Skin of body (tissue), 3 donors: ENCODE measurements at places on chromosomes 4 and X. TPM values are rescaled to one million over a fixed set of nuclear protein-coding genes. Genes with fewer than 3 reads are reported as not detected.

DNA sequence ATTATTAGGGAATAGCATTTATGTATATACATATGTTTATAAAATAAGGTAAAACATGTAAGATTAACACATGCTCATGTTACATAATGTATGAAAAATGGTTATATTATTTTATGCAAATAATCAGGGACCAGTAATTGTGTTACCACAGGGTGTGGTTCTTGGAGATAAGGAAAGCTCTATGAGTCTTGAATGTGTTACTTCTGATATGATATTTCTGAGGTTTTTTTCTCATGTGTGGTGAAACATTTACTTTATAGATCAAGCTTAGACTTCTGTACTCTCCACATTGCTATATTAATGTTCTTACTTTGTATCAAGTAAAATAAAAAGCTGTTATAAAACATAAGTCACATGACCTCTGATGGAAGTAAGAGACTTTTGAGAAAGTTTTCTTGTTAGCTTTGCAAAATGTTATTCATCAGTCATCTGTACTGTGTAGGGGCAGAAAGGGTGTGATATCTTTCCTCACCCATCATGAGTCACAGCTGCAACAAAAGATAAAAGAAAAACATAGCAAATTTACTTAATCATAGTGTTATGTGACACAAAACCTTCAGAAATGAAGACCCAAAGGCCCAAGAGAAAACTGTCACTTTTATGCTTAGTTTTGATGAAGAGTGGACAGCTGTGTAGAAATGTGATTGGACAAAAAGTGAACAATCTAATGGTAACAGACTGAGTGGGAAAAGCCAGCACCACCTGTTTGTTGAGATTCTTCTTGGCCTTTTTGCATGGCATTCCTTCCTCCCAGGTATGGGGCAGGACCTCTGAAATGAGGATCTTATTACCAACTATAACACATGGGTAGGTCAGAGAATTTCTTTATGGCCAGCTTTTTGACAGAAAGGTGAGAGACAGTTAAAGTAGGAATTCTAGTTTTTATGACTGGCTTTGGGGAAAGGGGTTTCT is 632.3 kb downstream of the PDHA2 start:
- no peak for DNase-seq

DNA sequence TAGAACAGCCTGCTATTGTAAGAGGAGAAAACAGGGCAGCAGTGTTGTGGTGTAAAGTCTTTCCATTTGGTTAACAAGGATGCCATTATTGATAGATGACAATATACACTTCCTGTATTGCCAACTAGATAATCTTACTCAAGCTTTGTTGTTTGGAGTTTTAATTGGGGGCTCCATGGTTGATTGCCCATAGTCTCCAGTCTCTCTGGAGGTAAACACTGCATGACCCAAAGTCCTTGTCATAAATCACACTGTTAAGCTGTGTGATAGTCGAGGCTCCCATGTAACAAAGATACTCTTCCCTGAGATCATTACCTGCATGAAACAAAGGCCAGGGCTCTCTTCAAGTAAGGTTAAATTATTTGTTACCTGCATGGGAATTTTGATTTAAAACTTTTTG is 394.6 kb downstream of the C4orf33 start:
- DNase-seq = no peak

The TBC1D8B gene
- 16.9 TPM for total RNA-seq

The FGB gene
- total RNA-seq = not detected

DNA sequence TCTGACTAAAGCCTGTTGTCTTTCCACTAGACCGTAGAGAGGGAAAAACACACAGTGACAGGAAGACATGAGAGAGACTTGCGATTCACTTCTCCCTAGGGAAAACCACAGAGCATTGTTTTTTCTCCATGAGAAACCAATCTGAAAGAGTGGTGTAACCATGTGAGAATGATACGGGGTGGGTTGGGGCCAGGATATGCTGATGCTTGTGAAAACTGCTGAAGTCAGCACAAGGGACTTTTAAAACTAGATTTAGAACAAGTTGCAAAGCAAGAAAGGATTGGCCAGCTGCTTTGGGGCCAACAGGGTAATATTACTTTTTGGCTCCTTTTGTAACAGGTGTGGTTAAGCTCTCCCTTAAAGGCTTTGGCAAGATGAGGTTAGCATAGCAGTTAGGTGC is 66.1 kb downstream of the NHSL2 start:
- no peak for DNase-seq

- DNase-seq = no peak
Observed at GRCh38 chr4:144465546-144465945, 180.4 kb upstream of the HHIP start.

The AADAT gene
- total RNA-seq = 8.1 TPM

- no peak for DNase-seq
Observed at GRCh38 chr4:165813606-165814005, 59.4 kb upstream of the TLL1 start.

GRCh38 chr4:163922302-163922701 is 427.8 kb downstream of the TMA16 start:
- DNase-seq = no peak

DNA sequence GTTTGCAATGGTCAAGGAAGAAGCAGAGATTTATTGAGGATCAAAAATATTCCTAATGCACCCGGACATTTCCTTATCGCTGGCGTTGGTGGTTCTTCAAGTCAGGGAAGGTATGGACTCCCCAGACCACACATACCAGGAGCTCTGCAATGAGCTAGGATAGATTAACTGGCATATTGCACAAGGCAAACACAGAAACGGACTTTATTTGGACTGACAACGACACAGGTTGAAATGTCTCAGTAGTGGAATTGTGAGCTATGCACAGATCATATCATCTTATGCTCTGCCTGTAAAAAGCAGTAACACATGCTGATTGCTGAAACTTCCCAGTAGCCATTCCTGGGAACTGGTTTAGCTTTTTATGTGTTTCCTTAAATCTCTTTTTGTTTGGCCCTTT is 1.7 kb downstream of the TSPAN7 start:
- no peak for DNase-seq

DNA sequence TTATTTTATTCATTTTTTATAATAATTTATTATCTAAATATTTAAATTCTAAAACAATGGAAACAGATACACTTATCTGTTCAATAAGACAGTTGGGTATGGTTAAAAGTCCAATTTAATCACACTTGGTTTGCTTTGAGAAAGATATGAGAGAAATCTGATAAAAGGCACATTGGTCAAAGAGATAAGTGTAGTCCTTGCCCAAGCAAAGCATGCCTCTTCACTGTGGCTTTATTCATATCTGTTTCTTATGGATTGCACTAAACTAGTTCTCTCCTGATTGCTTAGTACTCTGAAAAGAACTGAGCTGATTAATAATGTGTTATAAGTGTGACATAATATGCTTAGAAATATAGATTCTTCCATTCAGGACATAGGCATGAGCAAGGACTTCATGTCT is 39.8 kb downstream of the CXCL1 start:
- no peak for DNase-seq

- no peak for DNase-seq
Observed at GRCh38 chr4:185835814-185836213, 23.8 kb upstream of the SORBS2 start.

DNA sequence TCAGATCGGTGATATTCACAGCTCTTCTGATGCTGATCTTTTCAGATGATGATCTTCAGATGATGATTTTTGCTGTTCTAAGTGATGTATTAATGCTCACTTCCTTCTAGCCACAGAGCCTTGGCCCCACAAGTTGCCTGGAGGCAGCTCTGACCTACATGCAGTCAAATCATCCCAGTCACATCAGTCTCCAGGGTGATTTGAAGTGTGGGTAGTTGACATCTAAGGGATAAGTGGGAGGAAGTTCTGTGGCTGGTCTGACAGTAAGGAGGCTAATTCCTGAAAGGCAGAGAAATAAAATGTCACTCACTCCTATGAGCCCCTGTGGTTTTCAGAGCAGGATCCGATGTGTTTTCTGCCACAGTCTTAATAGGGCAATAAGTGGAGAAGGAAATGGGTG is 79.8 kb upstream of the RPL34 start:
- DNase-seq = no peak

DNA sequence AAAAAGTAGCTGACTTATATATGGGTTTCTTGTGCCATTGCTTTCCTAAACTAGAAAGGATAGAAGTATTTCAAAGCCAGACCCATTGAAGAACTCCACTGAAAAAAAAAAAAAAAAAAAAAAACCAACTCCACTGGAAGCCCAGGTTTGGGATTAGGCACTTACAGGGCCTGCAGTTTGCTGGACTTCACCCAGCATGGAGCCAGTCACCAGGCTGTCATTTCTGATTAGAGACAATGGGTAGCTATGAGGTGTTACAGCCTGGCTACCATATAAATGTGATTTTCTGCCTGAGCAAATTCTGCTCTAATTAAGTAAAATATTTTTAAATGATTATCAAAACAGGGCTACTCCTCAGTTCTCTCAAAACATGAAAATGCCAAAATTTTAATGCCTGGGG is 49.5 kb downstream of the HS6ST2 start:
- DNase-seq = no peak

DNA sequence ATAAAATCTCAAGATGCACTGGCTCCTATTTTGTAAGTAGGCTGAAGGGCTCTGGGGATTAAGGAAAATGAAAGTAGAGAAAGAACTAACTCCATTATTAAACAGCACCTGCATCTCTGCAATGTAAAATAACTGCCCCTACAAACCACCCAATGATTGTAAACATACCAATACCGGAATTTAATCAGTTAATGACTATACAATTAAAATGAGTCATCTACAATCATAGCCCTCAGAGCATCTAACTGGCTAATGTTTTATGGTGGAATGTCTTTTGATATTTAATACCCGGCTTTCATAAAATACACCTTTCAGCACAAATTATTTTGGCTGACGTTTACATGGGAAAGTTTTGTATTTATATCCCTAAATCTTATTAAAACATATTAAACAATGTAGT is 142.3 kb downstream of the PAPSS1 start:
- DNase-seq = no peak

The PRR32 gene
- 3.5 TPM for total RNA-seq

GRCh38 chr4:34850968-34851367 is 1393.3 kb downstream of the ARAP2 start:
- peak; percentile 83 for DNase-seq

DNA sequence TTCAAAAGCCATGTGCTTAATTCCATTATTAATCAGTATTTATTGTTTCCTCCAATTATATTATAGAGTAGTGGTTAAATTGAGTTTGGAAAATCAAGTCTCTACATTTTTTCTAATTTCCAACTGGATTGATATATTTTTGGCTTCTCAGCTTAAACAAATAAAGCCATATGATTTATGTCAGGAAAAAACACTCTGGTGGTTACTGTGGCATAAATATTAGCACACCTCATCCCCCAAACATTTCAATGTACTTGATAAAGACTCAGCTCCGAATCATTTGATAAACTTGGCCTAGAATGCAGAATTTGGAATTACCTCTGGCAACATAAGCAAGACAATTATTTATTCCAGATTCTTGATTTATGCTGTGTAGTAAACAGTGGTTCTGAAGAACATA is 2313.8 kb downstream of the ARAP2 start:
- peak; percentile 23 for DNase-seq

DNA sequence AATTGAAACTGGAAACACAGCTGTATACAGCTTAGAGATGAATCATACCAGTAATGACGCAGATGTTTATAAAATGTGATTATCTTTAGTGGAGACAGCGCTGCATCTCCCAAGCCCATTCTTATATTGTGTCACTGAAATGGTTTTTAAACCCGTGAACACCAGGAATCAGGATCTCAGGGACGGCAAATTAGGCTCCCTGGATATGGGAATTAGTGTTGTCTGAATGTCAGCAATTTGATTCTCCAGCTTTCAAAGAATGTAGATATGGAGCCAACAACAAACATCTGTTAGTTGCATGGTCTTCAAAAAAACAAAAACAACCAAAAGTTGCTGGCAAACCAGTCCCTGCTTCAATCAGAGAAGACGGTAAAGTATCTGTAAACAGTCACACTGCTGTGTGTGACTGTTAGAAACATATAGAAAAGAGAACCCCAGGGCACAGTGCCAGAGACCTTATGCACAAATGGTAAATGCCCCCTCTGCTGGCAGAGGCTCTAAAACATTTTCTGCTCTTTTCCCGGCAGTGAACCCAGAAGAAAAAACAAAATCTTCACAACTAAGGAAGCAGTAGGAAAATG is 351.9 kb upstream of the FTHL17 start:
- DNase-seq = peak; percentile 73

The GCNA gene
- 0.99 TPM for total RNA-seq

The SHROOM2 gene
- total RNA-seq = 3.1 TPM

DNA sequence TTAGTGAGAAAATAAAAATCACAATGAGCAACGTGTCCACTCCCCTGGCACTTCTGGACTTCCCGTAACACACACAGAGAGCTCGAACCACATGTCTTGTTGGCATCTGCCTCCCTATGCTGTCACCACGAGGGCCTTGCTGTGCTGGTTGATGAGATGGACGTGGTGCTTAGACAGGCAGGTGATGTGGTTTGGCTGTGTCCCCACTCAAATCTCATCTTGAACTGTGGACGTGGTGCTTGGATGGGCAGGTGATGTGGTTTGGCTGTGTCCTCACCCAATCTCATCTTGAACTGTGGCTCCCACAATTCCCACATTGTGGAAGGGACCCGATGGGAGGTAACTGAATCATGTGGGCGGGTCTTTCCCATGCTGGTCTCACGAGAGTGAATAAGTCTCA is 40.0 kb downstream of the FGFRL1 start:
- no peak for DNase-seq

GRCh38 chr4:1330761-1331590 is 16.0 kb upstream of the UVSSA start:
- no peak for DNase-seq

DNA sequence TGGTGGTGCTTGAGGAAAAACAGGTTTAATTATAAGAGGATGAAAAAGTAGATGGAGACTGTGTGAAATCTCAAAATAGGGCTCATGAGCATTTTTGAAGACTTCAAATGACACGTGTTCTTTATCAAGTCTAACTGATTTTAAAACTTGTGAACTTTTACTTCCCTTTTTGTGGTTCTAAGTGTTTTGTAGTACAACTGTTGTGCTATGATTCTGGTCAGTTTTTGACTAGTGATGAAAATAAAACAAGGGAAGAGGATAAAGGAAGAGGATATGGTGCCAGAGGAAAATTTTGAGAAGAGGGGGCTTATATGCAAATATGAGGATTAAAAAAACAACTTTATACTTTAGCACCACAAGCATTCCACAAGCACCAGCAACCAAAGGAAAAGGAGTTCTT is 644.0 kb downstream of the RPA4 start:
- DNase-seq = no peak

DNA sequence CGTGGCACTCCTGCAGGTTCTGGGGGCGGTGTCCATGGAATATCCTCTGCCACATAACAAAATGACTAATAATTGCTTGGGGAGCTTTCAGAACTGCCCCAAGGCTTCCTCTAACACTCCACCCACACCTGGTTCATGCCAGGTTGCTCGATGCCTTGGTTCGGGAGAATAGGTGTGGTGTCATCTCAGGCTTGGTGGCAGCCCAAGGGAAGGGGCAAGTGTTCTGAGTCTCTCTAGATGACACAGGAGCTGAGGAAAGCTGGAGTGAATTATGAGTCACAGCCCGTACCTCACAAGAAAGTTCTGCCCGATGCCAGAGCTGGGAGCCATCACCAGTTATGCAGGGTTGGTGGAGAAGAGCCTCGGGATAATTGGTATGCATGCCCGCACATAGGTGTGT is 14.7 kb downstream of the FTSJ1 start:
- DNase-seq = no peak

- no peak for DNase-seq
Observed at GRCh38 chr4:116668190-116668589, 417.2 kb downstream of the TRAM1L1 start.

- DNase-seq = no peak
Observed at GRCh38 chrX:97685753-97686152, 802.0 kb downstream of the RPA4 start.
